ENCODE measurements at places on chromosomes 16 and 17.

GRCh38 chr17:43694081-43694870, 32.6 kb upstream of the MEOX1 start:
- DNase-seq = peak; percentile 97

- no peak for DNase-seq
These were observed 5.4 kb downstream of the HELZ start for GRCh38 chr17:67239597-67239996.

- DNase-seq = peak; percentile 64
These were observed 115.1 kb upstream of the SDK2 start for GRCh38 chr17:73759324-73759723.

GRCh38 chr17:67109111-67109510, 64.8 kb downstream of the CACNG1 start:
- no peak for DNase-seq

- DNase-seq = no peak
These were observed 1.3 kb downstream of the ASPSCR1 start for GRCh38 chr17:81978524-81979298.

DNA sequence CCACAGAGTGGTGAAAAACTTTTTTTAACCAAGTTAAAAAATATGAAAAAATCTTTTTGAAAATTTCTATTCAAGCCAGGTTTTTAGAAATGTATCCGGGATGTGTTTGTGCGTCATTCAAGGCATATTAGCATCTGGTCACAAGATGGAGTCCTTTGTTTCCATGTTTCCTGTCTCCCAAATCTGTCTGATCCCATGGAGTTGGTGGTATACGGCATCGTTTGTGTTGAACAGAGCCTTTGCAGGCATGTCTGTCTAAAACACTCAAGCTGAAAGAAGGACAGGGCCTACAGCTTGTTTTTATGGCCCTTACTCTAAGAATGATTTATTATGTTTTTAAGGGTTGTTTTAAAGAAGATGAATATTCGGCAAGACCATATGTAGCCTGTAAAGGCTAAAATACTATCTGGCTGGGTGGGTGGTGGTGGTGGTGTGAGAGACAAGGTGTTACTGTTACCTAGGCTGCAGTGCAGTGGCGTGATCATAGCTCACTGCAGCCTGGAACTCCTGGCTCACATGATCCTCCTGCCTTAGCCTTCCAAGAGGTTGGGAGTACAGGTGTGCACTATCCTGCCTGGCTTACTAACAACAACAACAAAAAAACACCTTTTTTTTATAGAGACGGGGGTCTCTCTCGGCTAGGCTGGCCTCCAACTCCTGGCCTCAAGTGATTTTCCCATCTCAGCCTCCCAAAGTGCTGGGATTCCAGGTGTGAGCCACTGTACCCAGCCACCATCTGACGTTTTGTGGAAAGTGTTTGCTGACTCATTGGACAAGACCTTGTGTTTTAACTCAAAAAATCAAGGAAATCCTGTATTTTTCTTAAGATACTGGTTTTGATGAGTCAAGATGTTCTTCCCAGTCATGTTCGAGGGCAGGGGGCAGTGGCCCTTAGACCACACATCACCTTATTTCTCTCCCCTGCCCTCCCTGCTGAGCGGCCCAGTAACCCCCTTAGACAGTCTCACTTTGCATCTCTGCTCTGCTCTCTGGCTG, 52.2 kb downstream of the NDE1 start:
- no peak for DNase-seq
